ENCODE measurements at places on chromosomes 5 and 9.
A peak's percentile ranks its signal among the peaks of the same experiment; 100 is the strongest.

- ATAC-seq = no peak
These were observed 69.0 kb downstream of the SPRY4 start for GRCh38 chr5:142255831-142256230.

DNA sequence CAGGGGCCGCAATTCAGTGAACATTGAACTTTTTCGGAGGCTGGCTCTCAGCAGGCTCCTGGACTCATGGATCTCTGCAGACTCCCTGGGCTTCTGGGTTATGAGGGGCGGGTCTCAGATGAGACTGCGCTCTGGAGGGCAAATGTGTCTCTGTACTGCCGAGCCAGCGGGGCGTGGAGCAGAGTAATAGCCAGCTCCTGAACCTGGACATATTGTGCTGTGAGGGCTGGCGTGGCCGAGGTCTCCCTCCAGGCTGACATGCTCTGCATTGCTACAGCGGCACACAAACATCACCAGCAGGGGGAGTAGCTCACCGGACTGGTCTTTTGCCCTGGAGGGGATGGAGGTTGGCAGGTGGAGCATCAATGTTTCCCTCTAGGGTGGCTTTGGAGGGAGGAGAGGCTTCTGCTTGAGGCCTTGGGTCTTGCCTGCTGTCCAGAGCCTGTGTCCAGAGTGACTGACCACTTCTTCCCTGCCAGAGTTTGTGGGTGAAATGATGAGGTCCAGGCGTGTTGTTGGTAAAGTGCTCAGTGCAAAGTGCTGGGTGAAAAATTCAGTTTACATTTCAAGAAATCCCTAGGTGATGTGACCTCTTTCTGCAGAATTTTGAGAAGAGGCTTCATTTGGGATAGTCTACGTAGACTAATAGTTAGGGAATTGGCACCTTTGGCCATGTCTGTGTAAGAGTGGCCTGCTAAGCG, 10.9 kb upstream of the GADD45G start:
- ATAC-seq = peak; percentile 80

- ATAC-seq = no peak
These were observed 89.0 kb downstream of the MARCHF3 start for GRCh38 chr5:126941403-126941802.

GRCh38 chr9:107547772-107548297, 58.3 kb upstream of the KLF4 start:
- no peak for ATAC-seq

- ATAC-seq = no peak
These were observed 248.5 kb upstream of the TUT7 start for GRCh38 chr9:86602715-86603114.

DNA sequence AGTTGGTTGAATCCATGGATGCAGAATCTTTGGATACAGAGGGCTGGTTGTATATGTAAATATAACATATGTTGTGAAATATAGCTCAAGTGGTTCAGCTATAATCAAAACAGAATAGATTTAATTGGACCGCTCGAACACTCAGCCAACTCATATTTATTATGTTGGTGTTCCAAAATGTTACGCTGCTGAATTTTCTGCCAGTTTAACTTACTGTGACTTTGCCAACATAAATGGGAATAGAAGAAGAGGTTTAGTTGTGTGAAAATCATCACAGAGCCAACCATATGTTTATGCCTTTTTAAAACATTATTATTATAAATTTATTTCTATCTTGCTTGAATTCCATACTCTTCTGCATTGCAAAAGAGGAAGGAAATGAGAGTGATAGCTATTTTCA, 178.2 kb upstream of the FBXL7 start:
- ATAC-seq = no peak

GRCh38 chr5:82917584-82917983, 159.6 kb downstream of the TMEM167A start:
- ATAC-seq = no peak

GRCh38 chr5:135181653-135182052, 147.6 kb upstream of the PITX1 start:
- ATAC-seq = no peak

DNA sequence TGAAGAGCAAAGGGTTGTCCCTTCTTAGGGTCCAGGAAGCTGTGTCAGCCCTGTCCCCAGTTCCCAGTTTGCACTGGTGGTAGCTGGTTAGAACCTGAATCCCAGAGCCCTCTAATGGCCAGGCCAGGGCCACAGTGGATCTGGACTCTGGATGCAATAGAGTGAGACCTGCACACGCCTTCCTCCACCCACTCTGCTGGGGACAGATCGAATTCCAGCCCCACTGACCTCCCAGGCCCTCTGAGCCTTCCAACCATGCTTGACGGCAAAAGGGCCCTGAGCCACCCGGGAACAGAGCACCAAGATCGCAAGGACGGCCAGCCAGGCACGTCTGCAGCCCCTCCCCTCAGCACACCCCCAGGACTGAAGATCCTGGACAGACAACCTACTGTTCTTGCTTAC, 23.7 kb downstream of the NAIF1 start:
- ATAC-seq = no peak

DNA sequence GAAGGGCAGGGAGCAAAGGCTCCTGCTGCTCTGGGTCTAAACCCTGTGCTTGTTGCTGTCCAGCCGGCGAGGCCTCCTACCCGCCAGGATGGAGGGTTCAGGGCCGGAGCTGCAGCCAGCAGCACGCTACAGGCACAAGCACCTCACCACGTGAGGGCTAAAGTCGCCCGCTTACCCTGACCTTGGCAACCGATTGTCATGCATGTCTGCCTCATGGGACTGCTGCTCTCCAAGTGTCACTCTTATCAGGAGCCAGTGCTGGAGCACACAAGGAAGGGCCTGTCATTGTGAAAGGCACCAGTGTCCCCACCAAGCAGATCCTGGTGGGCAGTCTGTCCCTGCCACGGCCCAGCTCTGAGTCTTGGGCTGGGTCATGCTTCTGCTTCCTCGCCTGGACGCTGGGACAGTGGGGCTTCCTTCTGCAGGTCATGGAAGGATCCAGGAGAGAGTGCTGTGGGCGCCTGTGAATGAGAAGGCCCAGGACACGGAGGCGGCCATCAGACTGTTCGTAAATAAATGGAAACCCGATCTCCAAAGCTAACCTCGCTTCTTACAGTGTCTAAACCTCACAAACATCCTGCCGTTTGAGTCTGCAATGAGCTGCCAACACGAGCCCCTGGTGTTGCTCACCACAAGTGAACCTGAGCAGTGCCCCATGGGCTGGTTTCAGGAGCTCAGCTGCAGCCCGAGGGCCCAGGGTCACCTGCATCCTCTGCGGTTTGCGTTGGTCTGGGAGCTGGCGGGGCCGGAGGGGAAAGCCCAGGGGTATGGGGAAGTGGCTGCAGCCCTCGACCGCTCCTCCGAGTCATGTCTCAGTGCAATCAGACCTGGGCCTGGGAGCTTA, 58.2 kb upstream of the RXRA start:
- no peak for ATAC-seq

DNA sequence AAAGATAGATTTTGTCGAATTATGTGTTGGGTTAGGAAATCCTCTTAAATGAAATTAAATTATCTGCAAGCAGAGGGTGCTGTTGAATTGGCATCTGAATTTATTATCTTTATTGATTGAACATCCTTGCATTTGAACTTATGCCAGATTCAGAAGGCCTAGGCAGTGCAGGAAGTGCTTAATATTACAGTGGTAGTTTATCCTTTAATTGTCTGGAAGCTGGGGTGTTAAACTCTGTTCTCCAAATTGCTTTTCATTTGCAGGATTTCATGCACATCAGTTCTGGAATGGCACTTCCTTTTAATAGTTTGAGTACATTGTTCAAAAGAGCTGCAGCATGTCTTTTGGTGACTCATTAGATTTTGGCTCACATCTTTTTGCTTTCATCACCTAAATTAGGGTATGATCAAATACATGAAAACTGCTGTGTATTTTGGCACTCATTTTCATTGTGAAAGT, 186.3 kb downstream of the KDM4C start:
- ATAC-seq = peak; percentile 67

DNA sequence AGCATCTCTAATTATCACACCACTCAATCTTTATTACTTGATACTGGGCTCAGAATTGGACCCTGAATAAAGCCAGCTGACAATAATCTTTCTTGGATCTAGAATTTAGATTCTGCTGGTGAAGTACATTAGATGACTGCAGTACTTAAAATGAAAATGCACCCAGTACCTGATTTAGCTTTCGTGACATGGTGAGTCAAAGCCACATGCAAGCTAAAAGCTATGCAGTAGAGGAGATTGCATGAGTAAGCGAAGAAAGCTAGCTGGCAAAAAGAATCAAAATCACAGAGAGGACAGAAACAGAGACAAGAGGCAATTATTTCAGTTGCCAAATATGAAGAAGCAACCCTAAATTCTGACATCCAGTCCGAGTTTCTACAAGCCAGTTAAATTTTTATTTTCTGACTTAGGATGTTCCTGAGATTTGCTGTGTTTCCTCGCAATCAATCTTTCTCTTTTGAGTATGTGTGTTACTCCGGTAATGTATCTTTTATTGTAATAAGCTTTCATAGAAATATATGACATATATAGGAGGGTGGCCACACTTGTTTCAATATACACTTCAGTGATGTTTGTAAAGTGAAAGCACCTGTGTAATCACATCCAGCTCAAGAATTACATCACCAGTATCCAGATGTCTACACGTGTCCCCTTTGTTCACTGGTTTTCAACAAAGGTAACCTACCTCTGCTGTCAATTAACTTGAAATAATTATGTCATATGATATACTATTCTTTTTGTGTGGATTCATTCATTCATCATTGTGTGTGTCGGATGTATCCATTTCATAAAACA, 101.7 kb downstream of the CDH18 start:
- ATAC-seq = peak; percentile 92

GRCh38 chr9:8251566-8251965, 452.0 kb upstream of the DMAC1 start:
- ATAC-seq = no peak

- no peak for ATAC-seq
These were observed 5.7 kb downstream of the WDR41 start for GRCh38 chr5:77486344-77486962.

DNA sequence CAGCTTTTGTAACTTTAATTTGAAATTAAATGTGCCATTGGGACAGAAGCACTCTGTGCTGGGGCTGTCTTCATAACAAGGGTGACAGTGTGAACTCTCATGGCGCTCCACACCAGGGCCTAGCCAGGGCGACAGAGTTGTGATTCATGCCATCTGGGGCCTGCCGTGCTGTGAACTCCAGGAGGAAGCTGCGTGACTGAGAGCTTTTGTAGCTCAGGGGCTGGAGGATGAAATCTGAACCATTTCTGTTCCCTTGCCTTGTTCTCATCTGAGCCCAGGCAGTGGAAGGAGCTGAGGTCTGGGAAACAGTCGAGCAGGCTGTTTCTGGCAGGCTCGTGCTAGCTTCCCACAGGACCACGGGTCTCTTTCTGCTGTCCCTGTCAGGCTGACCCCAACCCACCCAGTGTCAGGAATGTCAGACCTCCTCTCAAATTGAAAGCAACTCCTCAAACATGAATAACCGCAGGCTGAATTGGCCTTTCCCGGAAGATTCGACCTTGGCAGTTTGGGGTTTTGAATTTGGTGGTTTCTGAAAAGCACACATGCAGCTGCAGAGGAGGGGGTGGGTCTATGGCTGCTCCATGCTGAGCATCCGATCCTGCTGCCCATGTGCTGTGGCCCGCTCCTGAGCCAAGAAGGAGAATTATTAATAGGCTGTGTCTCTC, 69.2 kb upstream of the RPS23 start:
- ATAC-seq = peak; percentile 52

GRCh38 chr9:35618325-35618727, at the start of gene CD72:
CD72 (minus strand) TSS chr9:35618413; CDS start chr9:35618303, 110 bp downstream.
- no peak for ATAC-seq

GRCh38 chr5:146595088-146595487, 79.1 kb upstream of the GPR151 start:
- ATAC-seq = no peak

GRCh38 chr9:114093031-114093471, 6.0 kb downstream of the KIF12 start:
- ATAC-seq = no peak

DNA sequence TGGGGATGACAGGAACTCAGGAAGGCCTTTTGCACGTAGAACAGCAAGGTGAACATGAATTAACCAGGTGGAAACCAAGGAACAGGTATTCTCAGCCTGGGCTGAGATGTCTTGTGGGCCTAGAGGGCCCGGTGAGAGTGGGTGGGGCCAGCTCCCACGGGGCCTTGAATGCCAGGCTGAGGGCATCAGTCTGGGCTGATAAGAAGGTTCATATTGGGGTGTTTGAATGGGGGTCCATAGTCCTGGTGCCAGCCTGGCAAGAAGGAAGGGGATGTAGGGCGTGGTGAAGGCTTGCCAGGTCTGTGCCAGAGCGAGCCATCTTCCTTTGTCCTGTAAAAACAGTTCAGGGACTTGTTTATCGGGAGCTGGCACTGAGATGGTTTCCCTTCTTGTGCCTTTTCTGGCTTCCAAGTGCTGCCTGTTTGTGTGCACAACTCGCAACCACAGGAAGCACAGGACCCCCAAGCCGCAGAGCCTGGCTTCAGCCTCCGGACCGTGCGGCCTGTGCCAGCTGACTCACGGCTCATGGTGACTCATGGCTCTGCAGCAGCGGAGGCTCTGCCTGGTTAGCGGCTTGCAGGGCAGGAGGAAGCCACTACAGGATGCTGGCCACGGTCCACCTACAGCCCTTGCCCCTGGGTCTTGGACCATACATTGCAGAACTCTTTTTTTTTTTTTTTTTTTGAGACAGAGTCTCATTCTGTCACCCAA, 2.4 kb downstream of the CARD19 start:
- ATAC-seq = peak; percentile 81

DNA sequence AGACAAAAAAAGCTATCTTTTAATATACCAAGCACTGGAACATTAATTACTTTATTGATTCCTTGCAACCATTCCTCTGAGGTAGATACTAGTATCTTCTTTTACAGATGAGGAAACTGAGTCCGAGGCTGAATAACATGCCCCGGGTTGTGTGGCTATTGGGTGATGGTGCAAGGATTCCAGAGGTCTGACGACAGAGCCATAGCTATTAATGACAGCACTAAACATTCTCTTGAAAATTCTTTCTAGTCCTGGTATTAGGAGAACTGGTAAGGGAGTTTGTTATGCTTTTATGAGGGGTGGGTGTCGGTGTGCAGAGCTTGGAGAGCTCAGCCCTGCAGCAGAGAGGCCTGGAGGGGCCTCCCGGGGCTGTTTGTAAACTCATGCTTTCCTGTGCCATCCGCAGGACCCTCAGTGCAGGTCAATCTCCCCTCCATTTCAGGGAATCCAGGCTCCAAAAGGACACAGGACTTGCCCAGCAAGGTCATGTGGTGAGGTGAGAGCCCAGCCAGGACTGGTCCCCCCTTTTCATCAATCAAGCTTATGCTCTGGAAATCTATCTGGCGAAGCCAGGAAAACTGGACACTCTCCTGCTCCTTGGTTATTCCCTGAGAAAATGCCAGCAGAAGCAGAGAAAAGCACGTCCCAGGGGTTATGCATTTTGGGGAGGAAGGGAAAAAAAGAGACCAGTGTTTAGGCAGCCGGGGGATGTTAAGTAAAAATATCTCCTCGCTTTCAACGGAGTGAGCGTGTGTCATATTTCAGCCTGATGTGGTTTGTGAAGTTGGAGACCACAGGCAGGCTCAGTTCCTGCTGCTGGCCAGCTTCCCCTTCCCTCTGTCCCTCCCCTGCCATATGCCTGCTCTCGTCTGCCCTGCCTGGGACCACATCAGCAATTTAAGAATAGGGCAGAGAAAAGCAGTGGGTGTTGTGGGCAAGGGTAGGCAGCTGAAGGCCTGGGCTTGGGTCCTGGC, 3.7 kb downstream of the GSN start:
- ATAC-seq = peak; percentile 74

GRCh38 chr5:172351240-172351778, 67.7 kb upstream of the UBTD2 start:
- ATAC-seq = no peak

All from SK-N-SH treated with all-trans-retinoic acid at 6 μM for 48 hours (cell line).